ENCODE measurements at places on chromosomes 12 and 14. TPM values are rescaled to one million over a fixed set of nuclear protein-coding genes. Genes with fewer than 3 reads are reported as not detected.

The KLHDC1 gene
- 4.0 TPM for total RNA-seq

The HOXC13 gene
- not detected for total RNA-seq

The GSG1 gene
- 0.28 TPM for total RNA-seq

The ESRRB gene
- total RNA-seq: not detected

The MYO1H gene
- not detected for total RNA-seq

The PPP1R1A gene
- not detected for total RNA-seq

The EFCAB11 gene
- 5.5 TPM for total RNA-seq

The NRXN3 gene
- total RNA-seq: under 0.01 TPM

The GALNT4 gene
- 15.6 TPM for total RNA-seq

The CPNE6 gene
- not detected for total RNA-seq

The DEPDC4 gene
- total RNA-seq: 0.71 TPM

The RAB21 gene
- total RNA-seq: 39.5 TPM

The IL23A gene
- not detected for total RNA-seq

The KRT2 gene
- total RNA-seq: not detected

The HOXC12 gene
- total RNA-seq: not detected

The TOMM20L gene
- not detected for total RNA-seq

The DPY19L2 gene
- total RNA-seq: 1.8 TPM

The CNIH1 gene
- 172 TPM for total RNA-seq

The OTUB2 gene
- total RNA-seq: 0.85 TPM

The PTPRB gene
- total RNA-seq: 0.55 TPM

The TMPRSS12 gene
- total RNA-seq: not detected
